ENCODE measurements at places on chromosomes 3 and 15.

DNA sequence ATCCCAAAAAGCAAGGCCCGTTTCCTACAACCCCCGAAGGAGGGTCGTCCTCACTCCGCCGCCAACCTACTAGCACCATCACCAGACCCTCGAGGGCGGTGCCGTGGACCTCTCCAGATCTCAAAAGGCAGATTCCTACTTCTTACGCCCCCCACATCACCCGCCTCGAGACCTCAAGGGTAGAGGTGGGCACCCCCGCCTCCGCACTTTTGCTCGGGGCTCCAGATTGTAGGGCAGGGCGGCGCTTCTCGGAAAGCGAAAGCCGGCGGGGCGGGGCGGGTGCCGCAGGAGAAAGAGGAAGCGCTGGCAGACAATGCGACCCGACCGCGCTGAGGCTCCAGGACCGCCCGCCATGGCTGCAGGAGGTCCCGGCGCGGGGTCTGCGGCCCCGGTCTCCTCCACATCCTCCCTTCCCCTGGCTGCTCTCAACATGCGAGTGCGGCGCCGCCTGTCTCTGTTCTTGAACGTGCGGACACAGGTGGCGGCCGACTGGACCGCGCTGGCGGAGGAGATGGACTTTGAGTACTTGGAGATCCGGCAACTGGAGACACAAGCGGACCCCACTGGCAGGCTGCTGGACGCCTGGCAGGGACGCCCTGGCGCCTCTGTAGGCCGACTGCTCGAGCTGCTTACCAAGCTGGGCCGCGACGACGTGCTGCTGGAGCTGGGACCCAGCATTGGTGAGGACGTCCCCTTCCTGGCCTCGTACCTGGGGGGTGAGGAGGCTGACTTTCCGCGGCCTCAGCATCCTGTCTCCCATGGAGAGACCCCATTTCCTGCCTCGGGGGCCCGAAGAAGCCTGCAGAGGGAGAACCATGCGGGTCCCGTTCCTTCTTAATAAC lies at the start of gene MYD88:
Gene MYD88, plus strand, starts transcription at position 313 of the 842 bp plus-strand sequence. Its CDS starts 40 bp downstream, at position 353.
- peak; percentile 76 for DNase-seq

- DNase-seq = no peak
Measured at GRCh38 chr15:38021259-38021658, 86.8 kb downstream of the TMCO5A start.

GRCh38 chr15:91380114-91380513 lies 280.1 kb downstream of the SV2B start:
- DNase-seq = no peak

DNA sequence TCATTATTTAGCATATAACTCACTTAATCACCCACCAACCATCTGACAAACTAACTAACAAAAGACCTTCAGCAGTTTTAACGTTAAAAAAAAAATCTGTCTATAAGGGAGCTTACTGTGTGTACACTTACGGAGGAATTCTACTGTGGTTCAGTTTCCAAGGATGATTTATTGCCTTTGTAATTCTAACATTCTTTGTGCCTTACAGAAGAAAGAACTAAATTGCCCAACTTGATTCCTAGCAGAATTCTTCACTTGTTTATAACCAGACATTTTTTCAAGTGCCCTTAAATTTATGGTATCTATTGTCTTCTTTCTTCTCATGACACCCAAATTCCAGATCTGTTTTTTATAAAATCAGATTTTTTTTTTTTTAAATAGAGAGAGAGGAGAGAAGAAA lies 119.7 kb upstream of the IGSF10 start:
- no peak for DNase-seq

GRCh38 chr3:150359381-150359780 lies 48.7 kb upstream of the TSC22D2 start:
- no peak for DNase-seq

GRCh38 chr3:39426312-39426711 lies 19.8 kb downstream of the RPSA start:
- no peak for DNase-seq

DNA sequence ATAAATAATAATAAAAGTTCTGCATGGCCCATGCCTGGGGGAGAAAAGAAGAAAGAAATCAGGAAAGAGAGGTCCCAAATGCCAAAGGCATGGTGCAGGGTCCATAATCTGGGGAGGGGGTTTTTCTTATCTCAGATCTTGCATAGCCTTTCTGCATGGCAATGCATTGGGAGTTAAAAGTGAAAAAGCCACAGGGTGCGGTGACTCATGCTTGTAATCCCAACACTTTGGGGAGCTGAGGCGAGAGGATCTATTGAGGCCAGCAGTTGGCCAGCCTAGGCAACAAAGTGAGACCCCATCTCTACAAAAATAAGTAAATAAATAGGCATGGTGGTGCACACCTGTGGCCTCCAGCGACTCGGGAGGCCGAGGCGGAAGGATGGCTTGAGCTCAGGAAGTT lies 76.8 kb upstream of the GATA2 start:
- DNase-seq = no peak

GRCh38 chr15:66692391-66692790 lies 9.6 kb upstream of the SMAD6 start:
- DNase-seq = no peak

DNA sequence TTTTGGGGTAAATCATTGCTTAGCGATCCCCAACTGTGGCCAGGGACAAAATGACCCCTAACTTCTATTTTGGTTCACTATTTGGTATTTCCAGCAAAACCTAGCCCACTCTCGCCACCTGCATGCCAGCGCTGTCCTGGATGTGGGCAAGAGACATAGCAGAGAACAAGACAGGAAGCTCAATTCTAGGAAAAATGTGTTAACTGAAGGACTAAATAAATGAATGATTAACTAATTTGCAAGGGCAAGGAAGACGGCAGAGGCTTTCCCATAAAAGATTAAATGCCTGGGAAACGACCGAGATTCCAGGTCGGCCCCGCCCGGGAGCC lies 408 bp downstream of the NICN1 start:
- no peak for DNase-seq

- DNase-seq = no peak
Measured at GRCh38 chr3:124078953-124079911, 87.3 kb upstream of the ROPN1 start.

DNA sequence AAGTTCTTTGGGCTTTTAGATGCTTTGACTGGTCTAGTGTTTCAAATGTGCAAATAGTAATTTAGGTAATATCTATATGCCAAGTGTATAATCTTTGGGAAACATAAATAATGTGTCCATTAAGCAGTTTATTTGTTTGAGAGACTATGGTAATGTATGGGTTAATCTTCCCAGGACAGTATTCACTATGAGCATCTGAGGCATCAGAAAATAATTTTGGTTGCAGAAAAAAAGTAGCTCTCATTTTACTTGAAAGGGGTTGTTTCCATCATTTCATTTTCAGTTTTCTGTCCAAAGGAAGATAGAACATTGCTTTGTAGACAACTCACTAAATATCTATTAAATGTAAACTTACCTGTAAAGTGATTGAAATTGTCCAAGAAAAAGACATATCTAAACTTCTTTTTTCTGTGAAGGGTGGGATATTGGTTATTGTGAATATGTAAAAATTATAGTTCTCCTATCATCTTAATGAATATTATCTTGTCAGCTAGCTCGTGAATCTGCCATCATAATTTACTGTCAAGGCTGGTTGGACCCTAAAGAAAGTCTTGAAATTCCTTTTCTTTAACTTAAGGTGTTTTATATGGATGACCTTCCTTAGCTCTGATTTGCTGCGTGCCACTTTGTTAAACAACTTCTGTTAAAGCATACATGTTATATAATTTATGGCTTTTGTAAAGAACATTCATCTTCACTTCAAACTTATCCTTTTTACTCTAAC lies 108.8 kb downstream of the EPHA3 start:
- no peak for DNase-seq
